ENCODE measurements at places on chromosomes 12 and 14. TPM values are rescaled to one million over a fixed set of nuclear protein-coding genes. Genes with fewer than 3 reads are reported as not detected.

GRCh38 chr12:104501660-104502059 lies 44.9 kb downstream of the CHST11 start:
- H3K4me3 ChIP-seq, result no peak overlapping the region
- no peak overlapping the region for H3K27ac ChIP-seq
- no peak for DNase-seq
- no peaks in the 10 kb centered on the region for H3K27me3 ChIP-seq
- no peaks in the 10 kb centered on the region for H3K36me3 ChIP-seq

Gene MAP1LC3B2
- 0.98 TPM for total RNA-seq

GRCh38 chr12:71970031-71970430 lies 31.4 kb downstream of the TPH2 start:
- H3K27ac ChIP-seq, result no peak overlapping the region
- no peaks in the 10 kb centered on the region for H3K36me3 ChIP-seq
- H3K4me3 ChIP-seq, result no peak overlapping the region
- no peaks in the 10 kb centered on the region for H3K4me1 ChIP-seq
- no peak for DNase-seq

GRCh38 chr12:10171973-10172728 lies at the start of gene OLR1:
TSS of gene OLR1 (minus strand) at chr12:10172132. CDS start at chr12:10172077, 55 bp downstream.
- no peak for DNase-seq
- no peaks in the 10 kb centered on the region for H3K27me3 ChIP-seq
- H3K4me1 ChIP-seq, result no peaks in the 10 kb centered on the region
- no peak within 1 kb of the TSS for H3K4me3 ChIP-seq
- no peaks in the 10 kb centered on the region for H3K36me3 ChIP-seq
- no peak within 1 kb of the TSS for H3K27ac ChIP-seq

DNA sequence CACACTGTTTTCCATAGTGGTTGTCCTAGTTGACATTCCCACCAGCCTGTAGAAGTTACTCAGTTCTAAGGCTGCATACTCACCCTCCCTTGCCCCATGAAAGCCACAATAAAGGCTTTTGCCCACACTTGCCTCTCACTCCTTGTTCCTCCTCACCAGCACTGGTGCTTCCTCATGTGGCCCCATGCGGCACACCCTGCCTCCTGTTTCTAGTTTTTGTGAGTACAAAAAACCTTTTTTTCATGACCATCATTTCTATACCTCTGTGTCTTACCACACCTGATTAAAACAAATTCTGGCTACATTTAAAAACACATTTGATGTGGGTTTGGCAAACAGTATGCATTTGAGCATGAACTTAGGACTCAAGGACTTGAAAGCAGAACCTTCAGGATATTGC lies 40.7 kb upstream of the RIN3 start:
- peaks cover 9% of the 10 kb centered on the region for H3K4me1 ChIP-seq
- DNase-seq, result no peak
- H3K27me3 ChIP-seq, result no peaks in the 10 kb centered on the region
- no peaks in the 10 kb centered on the region for H3K36me3 ChIP-seq
- H3K4me3 ChIP-seq, result no peak overlapping the region

Gene ANKRD52
- total RNA-seq, result 18.4 TPM

Gene SRRM4
- total RNA-seq, result not detected

DNA sequence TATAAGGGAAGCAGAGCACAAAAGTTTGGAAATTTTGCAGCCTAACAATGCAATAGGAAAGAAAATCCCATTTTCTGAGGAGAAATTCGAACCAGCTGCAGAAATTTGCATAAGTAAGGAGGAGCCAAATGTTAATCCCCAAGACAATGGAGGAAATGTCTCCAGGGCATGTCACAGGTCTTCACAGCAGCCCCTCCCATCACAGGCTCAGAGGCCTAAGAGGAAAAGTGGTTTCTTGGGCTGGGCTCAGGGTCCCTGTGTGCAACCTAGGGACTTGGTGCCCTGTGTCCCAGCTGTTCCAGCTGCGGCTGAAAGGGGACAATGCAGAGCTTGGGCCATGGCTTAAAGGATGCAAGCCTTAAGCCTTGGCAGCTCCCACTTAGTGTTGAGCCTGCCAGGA lies 190.0 kb downstream of the MDGA2 start:
- no peaks in the 10 kb centered on the region for H3K27me3 ChIP-seq
- no peaks in the 10 kb centered on the region for H3K36me3 ChIP-seq
- no peak overlapping the region for H3K4me3 ChIP-seq
- no peaks in the 10 kb centered on the region for H3K4me1 ChIP-seq

DNA sequence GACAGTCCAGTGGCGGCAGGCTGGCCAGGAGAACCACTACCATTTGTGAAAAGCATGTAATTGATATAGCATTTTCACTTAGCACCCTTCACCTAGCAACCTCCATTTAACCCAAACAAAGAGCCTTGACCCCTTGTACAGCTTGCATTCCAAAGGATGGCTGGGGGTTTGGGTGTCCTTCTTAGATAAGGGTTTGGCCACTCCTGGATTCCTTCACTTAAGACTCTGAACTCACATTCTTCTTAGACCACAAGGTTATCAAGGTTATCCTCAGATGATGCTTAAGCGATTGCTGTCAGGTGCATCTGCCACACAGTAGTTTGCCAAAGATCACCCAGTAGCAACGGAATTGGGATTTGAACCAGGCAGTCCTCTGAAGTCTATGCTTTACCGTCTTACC lies 102.8 kb downstream of the ZNF664 start:
- H3K27ac ChIP-seq, result no peak overlapping the region
- no peaks in the 10 kb centered on the region for H3K4me1 ChIP-seq
- no peaks in the 10 kb centered on the region for H3K27me3 ChIP-seq
- DNase-seq, result no peak
- H3K4me3 ChIP-seq, result no peak overlapping the region

DNA sequence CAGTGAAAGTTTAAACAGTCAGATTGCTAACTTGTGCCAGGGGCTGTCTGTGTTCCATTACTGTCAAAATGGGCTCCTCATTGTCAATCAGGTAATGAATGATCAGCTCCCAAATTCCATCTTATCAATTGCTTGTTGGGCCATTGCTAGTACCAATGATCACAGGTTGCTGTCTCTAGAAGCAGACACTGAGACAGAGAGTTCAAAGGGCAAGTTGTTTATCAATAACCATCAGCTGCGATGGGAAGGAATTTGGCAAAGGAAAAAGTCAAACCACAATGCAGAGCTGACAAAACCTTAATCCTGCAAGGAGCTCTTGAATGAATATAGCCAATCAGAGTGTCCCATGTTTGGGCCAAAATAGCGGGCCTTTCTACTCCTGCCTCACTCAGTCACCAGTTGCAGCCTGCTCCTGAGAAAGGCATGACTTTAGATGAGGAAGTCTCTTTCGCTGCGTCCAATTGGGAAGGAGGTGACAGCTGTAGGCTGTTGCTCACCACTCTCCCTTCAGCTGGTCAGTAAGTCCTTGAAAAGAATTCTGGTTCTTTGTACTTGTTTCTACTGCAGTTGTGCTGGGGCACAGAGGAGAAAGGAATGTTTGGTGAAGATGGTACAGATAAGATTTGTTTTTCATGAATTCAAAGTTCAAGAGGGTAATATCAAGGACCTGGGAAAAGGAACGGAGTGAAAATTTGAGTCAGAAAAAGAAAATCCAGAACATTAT lies 179.2 kb upstream of the PDE3A start:
- H3K36me3 ChIP-seq, result no peaks in the 10 kb centered on the region
- no peaks in the 10 kb centered on the region for H3K27me3 ChIP-seq
- no peak overlapping the region for H3K27ac ChIP-seq
- no peak for DNase-seq
- H3K4me3 ChIP-seq, result no peak overlapping the region
- no peaks in the 10 kb centered on the region for H3K4me1 ChIP-seq

GRCh38 chr12:4417455-4417854 lies 28.2 kb downstream of the FGF6 start:
- no peaks in the 10 kb centered on the region for H3K36me3 ChIP-seq
- no peak overlapping the region for H3K4me3 ChIP-seq
- H3K4me1 ChIP-seq, result no peaks in the 10 kb centered on the region
- no peak for DNase-seq

- no peaks in the 10 kb centered on the region for H3K4me1 ChIP-seq
- H3K27ac ChIP-seq, result no peak overlapping the region
- DNase-seq, result no peak
- H3K36me3 ChIP-seq, result no peaks in the 10 kb centered on the region
- no peaks in the 10 kb centered on the region for H3K27me3 ChIP-seq
- H3K4me3 ChIP-seq, result no peak overlapping the region
Measured at GRCh38 chr12:13945641-13946040, 35.8 kb downstream of the GRIN2B start.

- DNase-seq, result no peak
- H3K27ac ChIP-seq, result no peak overlapping the region
- no peak overlapping the region for H3K4me3 ChIP-seq
Measured at GRCh38 chr12:92732216-92732615, 29.4 kb downstream of the PLEKHG7 start.

DNA sequence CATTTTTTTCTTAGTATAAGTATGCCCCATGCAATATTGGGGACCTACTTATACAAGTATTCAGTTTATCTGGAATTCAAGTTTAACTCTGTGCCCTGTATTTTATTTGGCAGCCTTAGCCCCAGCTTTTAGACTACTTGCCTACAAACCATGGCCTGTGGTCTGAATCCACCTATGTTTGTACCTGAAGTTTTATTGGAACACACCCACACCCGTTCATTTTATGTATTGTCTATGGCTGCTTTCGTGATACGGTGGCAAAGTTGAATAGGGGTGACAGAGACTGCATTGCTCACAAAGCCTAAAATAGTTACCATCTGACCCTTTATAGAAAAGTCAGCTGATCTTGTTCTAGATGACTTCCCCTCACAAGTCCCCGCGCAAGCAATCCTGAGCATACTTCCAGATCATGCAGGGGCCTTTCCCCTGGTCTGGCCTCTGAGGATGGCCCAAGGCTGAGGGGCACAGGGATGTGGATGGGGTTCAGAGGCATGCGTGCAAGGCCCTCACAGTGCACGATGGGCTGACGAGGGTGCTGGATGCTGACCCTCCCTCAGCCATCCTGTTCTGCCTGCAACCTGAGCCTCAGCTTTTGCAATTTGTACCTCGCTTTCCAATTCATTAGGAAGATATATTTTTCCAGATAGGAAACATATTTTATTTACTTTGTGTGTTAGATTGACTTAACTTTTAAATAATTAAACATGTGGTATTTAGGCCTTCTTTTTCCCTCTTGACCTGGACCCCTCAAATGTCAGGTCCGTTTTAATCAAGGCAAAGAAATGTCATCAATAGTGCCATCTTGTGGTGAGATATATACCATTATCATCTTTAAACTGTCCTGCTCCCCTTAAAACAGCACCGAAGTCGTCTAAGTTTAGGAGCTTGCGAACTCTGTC lies 527.3 kb upstream of the CCDC196 start:
- no peak overlapping the region for H3K4me3 ChIP-seq
- H3K27ac ChIP-seq, result no peak overlapping the region
- no peaks in the 10 kb centered on the region for H3K27me3 ChIP-seq
- H3K4me1 ChIP-seq, result no peaks in the 10 kb centered on the region
- no peaks in the 10 kb centered on the region for H3K36me3 ChIP-seq

Gene RNF10
- total RNA-seq, result 164 TPM

Gene SMOC1
- total RNA-seq, result 5.7 TPM

Data from breast epithelium (tissue), 4 donors.